Pancreas (tissue), 10 donors: ENCODE measurements at places on chromosomes 7 and 10. TPM values are rescaled to one million over a fixed set of nuclear protein-coding genes. Genes with fewer than 3 reads are reported as not detected.

DNA sequence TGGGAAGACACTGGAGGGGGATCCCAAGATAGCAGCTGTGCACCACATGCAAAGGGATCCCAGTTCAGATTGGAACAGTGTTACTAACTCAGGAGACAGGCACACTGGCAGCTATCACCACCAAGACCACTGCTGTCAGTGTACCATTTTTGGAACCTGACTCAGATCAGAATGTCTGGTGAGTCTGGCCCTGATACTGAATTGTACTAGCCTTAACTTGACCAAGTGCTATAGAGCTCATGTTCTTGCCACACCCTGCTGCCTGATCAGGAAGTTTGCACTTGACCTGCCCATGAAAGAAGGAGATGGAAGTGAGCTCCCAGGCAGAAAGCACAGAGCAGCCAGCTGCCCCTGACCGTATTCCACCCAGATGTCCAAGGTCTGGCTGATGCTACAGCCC lies 4.8 kb upstream of the PRRT4 start:
- H3K4me3 ChIP-seq = no peak overlapping the region
- no peaks in the 10 kb centered on the region for H3K4me1 ChIP-seq
- H3K36me3 ChIP-seq = no peaks in the 10 kb centered on the region
- no peak for DNase-seq
- peaks cover 5% of the 10 kb centered on the region for H3K27me3 ChIP-seq

DNA sequence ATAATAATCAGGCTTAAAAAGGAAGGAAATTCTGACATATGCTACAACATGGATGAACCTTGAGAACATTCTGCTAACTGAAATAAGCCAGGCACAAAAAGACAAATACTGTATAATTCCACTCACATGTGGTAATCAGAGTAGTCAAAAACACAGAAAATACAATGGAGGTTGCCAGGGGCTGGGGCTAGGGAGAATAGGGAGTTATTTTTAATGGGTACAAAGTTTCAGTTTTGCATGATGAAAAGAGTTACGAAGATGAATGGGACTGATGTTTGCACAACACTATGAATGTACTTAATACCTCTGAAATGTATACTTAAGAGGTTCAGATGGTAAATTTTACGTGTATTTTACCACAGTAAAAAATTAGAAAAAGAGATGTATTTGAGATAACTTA lies 145.6 kb downstream of the DOCK4 start:
- DNase-seq = no peak
- H3K27ac ChIP-seq = no peak overlapping the region
- H3K36me3 ChIP-seq = no peaks in the 10 kb centered on the region
- peaks cover 9% of the 10 kb centered on the region for H3K4me1 ChIP-seq
- no peaks in the 10 kb centered on the region for H3K27me3 ChIP-seq
- no peak overlapping the region for H3K4me3 ChIP-seq

GRCh38 chr7:75921479-75921878 lies 6.5 kb downstream of the POR start:
- H3K4me1 ChIP-seq = no peaks in the 10 kb centered on the region
- no peaks in the 10 kb centered on the region for H3K36me3 ChIP-seq
- H3K27ac ChIP-seq = no peak overlapping the region
- H3K4me3 ChIP-seq = no peak overlapping the region
- H3K27me3 ChIP-seq = no peaks in the 10 kb centered on the region
- no peak for DNase-seq

GRCh38 chr10:12394241-12395033 lies 45.1 kb downstream of the CAMK1D start:
- no peak overlapping the region for H3K27ac ChIP-seq
- H3K4me3 ChIP-seq = no peak overlapping the region
- peaks cover 19% of the 10 kb centered on the region for H3K4me1 ChIP-seq
- no peaks in the 10 kb centered on the region for H3K27me3 ChIP-seq
- no peaks in the 10 kb centered on the region for H3K36me3 ChIP-seq

DNA sequence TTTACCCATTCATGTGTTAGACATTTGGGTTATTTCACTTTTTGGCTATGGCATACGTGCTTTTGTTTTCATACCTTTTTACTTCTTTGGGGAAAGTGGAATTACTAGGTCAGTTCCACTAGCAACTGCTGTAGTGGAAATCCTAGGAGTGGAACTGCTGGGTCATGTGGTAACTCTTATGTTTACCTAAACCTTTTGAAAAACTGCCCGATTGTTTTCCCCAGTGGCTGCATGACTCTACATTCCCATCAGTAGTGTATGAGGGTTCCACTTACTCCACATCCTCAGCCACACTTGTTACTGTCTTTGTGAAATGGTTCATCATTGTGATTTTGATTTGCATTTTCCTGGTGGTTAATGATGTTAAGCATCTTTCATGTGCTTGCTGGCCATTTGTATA lies 82.3 kb downstream of the TAX1BP1 start:
- H3K27me3 ChIP-seq = no peaks in the 10 kb centered on the region
- no peak overlapping the region for H3K4me3 ChIP-seq
- H3K36me3 ChIP-seq = no peaks in the 10 kb centered on the region
- DNase-seq = no peak
- H3K4me1 ChIP-seq = no peaks in the 10 kb centered on the region

DNA sequence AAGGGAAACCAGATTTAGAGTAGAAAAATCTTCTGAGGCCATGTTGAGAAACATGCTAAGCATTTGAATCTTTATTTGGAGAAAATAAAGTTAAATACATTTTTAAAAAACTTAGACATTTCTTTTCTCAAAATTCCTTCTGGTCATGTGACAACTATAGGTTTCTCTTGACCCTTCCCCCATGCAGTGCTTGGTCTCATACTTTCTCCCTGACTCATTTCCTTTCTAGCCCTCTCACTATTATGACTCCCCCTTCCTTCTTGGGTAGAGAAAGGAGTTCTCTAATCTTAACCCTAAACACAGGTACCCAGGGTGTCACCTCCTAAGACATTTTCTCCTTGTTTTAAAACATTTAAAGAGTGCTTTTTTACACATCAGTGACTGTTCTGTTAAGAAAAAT lies 179.5 kb upstream of the TMEM106B start:
- no peaks in the 10 kb centered on the region for H3K27me3 ChIP-seq
- DNase-seq = no peak
- H3K4me3 ChIP-seq = no peak overlapping the region
- no peaks in the 10 kb centered on the region for H3K36me3 ChIP-seq
- no peak overlapping the region for H3K27ac ChIP-seq

DNA sequence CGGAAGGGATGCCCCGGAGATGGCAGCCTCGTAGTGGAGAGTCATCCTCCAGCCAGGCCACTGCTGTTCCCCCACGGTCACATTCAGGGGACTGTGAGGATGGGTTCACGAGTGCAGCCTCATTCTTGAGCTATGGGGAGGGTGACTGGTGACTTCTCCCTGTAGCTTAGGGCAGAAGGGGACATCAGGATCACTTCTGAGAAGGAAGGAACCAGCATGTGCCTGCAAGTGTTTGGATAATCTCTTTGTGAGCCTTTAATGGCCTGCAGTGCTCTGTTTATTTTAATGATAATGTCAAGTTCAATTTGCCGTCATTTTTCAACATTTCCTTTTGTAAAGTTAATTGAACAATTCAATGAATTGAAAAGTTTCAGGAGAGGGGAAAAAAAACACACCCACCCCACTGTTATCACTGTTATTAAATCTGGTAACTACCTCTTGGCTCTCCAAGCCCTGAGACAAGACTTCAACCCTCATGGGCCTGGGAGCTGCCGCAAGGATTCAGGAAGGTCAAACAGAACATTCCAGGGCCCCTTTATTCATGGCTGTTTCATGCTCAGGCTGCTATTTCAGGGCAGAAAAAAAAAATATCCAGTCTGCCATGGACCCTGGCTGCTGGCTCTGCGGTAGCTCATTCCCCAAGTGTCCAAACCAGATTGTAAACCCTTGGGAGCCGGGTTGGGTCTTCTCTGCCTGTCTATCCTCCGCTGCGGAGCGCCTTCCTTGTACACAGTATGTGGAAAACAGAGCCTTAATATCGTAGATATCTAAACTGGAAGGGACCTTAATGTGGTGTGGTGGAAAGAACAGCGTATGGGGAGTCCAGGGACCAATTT lies 100.4 kb downstream of the CDH23 start:
- no peak overlapping the region for H3K4me3 ChIP-seq
- H3K4me1 ChIP-seq = no peaks in the 10 kb centered on the region
- no peak for DNase-seq

DNA sequence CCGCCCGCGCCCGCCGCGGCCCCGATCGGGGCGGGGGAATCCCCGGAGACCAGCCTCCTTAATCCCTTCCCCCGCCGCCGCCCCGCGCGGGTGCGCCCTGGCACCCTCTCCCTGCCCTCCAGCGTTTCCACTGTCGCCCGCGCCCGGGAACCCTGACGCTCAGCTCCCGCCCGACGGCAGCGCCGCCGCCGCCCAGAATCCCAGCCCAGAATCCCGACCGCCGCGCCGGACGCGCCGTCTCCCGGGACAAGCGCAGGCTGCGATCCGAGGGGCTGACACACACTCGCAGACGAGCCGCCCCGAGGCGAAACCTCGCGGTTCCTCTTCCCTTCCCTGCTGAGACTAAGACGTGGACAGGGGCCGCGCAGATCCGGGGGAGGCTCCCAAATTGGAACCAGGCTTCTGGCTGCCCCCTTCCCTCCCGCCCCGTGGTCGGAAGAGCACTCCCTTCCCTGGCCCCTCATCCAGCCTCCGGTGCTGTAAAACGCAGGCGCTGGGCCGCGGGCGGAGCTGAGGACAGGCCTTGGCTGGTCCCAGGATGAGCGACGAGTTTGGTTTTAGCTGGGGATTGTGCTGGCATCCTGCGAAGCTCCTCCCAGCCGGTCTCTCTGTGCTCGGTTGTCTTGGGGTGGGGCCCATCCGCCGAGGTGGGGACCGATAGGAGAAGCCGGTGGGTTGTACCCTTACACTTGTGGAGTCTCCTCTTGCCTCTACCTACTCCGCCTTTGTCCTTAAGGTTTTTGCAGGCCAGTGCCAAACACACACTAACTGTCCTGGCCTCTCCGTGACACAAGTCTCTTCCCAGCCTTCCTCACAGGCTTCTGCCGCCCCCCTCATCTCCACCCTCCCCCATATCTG lies 1.1 kb downstream of the MARVELD1 start:
- no peaks in the 10 kb centered on the region for H3K27me3 ChIP-seq
- H3K27ac ChIP-seq = peak overlapping the region; percentile 66
- H3K4me1 ChIP-seq = no peaks in the 10 kb centered on the region
- DNase-seq = peak; percentile 66
- H3K4me3 ChIP-seq = peak overlapping the region; percentile 68

DNA sequence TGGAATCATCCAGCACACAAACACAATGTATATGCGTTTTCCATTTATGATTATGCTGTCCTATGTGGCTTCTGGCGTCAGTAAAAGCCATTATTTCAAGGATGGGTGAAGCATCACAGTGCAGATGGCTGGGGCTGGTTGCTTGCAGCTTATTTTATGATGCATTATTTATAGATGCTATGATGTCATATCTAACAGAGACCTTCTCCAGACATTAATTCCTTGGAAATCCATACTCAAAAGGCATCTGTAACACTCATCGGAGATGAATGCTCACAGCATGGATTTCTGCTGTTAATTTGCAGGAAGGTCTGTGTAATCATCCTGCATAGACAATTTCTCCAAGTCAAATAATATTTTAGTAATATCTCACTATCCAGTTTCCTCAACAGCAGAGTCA lies 7.2 kb downstream of the RGS10 start:
- no peaks in the 10 kb centered on the region for H3K4me1 ChIP-seq
- no peak for DNase-seq

DNA sequence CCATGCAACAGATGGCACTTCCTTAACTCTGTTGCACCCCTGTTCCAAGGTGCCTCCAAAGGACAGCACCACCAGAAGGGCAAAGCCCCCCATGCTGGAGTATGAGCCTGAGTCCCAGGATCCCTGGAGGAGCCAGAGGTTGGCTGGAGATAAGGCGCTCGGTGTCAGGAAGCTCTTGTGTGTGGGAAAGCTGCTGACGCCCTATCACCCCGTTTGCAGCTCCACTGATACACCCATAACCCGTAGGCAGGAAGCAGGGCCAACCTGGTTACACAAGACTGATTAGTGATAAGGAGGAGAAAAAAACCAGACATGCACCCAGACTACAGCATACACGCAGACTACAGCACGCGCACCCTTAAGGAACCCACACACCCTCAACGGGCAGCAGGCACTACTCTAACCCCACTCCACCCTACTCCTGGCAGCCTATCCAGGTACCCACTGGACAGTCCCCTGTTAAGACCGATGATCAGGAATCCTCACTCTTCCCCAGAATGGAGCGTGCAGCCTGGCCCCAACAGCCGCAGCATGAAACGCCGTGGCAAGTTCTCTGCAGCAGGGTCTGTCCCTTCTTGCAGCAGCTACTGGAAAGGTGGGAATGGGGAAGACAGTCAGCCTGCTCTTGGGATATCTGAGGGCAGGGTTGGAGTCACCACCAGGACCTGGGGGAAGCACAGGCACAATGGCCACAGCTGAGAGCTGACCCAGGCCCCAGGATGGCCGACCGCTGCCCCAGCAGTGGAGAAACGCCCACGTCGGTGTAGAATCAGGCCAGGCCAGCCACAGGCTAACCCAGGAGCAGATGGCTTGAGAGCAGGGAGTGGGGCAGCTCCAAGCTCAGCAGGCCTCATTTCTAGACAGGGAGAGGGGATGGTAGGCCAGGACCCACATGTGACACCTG lies 38.3 kb upstream of the TUBB8 start:
- DNase-seq = no peak
- H3K36me3 ChIP-seq = no peaks in the 10 kb centered on the region
- H3K27me3 ChIP-seq = no peaks in the 10 kb centered on the region
- no peak overlapping the region for H3K27ac ChIP-seq
- peaks cover 14% of the 10 kb centered on the region for H3K4me1 ChIP-seq
- H3K4me3 ChIP-seq = no peak overlapping the region

GRCh38 chr7:25118048-25118753 lies 6.9 kb downstream of the CYCS start:
- H3K4me1 ChIP-seq = no peaks in the 10 kb centered on the region
- peaks cover 6% of the 10 kb centered on the region for H3K36me3 ChIP-seq
- no peak overlapping the region for H3K27ac ChIP-seq
- DNase-seq = no peak

DNA sequence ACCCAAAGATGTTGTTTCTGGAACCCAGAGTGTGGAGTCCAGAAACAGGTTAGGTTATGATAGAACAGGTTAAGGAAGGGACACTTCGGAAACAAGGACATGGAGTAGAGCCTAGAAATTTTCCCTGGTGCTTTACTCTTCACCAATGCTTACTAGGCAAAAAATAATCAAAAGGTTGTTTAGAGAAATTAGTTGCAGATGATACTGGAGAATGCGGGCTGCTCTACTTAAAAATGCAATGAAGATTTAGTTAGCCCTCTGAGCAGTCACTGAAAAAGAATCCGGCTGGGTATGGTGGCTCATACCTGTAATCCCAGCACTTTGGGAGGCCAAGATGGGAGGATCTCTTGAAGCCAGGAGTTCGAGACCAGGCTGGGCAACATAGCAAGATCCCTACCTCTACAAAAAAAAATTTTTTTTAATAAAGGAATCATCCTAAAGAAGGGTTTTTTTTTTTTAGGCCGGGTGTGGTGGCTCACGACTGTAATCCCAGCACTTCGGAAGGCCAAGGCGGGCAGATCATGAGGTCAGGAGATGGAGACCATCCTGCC lies 3.3 kb upstream of the UBE2H start:
- H3K4me1 ChIP-seq = peaks cover 4% of the 10 kb centered on the region
- no peak for DNase-seq
- H3K4me3 ChIP-seq = no peak overlapping the region

- H3K4me3 ChIP-seq = no peak overlapping the region
- DNase-seq = no peak
- H3K27ac ChIP-seq = no peak overlapping the region
These were observed 13.2 kb downstream of the TLL2 start for GRCh38 chr10:96500519-96500918.

Gene LRRTM3
- 0.76 TPM for total RNA-seq

Gene FZD8
- total RNA-seq = 4.3 TPM

Gene RPEL1
- total RNA-seq = not detected

Gene RHOBTB1
- total RNA-seq = 5.3 TPM

Gene VSTM4
- 0.47 TPM for total RNA-seq
